HCEC 1CT (cell line): ENCODE measurements at places on chromosomes 7 and 10.

DNA sequence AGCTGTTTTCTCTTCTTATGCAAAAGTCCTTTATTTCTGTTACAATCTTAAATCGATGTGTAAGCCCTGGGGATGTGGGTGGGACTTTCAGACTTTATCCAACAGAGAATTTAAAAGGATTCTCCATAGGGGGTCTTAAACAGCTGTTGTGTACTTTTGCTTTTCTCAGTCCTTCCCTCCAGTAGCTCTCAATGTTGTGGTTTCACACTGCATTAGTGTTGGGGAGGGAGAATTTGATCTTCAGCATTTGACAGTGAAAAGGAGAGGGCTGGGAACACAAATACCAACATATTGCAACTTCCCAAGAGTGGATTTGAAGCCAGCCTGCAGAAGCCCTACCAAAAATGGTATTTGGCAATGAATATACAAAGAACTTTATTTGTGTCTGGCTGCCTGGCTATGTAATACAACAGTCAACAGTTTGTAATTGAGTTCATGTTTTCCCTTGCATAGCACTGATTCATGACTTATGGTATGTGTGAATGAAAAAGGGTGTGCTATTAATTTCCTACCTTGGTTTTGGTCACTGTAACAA lies 80.1 kb upstream of the CAPZA2 start:
- peak; percentile 59 for DNase-seq

DNA sequence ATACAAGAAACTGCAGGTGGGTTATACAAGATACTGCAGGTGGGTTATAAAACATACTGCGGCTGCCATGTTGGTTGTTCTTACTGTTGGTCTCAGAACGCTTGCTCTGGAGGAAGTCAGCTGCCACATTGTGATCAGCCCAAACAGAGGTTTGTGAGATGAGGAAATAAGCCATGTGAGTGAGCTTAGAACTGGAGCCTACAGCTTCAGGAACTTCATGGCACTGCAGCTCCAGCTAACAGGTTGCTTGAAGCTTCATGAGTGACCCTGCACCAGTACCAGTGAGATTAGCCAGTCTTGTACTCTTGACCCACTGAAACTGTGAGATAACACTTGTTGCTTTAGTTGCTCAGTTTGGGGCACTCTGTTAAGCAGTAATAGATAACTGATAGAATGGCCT lies 74.5 kb upstream of the PRKCQ start:
- no peak for DNase-seq

- DNase-seq: no peak
Observed at GRCh38 chr10:48472501-48473069, 132.3 kb downstream of the ARHGAP22 start.

DNA sequence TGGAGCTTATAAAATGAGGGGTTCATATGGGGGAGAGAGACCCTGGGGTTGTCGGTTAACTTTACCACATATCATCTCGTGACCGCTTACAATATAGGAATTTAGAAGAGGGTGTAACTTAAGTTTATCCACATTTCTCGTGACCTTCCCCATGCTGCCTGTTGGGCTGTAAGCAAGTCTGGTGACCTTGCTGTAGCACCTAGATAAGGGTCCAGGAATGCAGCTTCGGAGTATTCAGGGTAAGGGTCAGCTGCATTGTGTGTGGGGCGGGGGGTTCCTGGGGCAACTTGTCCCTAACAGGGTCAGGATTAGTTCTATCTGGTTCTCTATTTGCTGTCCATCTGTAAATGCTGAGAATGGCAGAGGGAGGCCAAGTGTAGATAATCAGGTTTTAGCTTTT lies 1.3 kb upstream of the CHST3 start:
- no peak for DNase-seq

DNA sequence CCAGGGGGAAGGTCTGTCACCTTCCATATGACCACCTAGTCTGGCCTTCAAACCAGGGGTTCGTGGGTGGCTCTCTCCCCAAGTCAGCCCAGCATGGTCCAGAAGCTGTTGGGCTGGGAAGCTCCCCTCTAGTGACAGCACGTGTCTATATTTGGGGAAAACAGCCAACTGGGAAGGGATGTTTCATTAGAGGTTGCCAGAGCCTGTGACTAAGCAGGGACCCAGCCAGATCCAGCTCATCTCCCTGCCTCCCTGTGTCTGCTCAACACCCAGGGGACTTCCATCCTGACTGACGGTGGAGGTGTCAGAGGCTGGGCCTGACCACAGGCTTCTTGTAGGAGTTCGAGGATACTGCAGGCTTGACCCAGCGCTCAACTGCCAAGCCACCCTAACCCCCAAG lies 10.5 kb downstream of the STYXL1 start:
- DNase-seq: peak; percentile 71

GRCh38 chr10:66990143-66990830 lies 64.5 kb downstream of the LRRTM3 start:
- no peak for DNase-seq

- DNase-seq: no peak
Observed at GRCh38 chr7:118473271-118473670, 248.8 kb downstream of the ANKRD7 start.

DNA sequence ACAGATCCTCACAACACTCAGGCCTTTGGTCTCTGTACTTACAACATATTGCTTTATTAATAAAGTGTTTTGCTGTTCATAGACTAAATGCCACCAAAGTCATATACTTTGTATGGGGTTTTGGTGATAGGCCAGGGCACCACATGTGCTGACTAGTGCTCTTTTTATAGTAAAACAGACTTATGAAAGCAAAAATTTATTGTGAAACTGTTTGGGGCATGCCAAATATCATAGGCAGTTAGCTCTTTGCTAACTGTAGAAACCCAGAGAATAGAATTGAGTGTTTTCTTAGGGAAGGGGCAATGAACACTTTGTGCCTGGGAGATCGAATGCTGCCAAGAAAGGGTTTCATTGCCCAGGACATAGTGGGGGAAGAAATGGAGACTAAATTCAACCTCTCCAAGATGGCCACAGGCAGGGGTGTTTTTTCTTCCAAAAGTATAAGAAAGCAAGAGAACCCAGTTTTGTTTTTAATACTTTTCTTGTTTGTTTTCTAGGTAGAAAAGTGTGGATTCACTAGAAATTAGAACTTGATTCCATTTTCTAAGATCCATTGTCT lies 142.7 kb downstream of the TRIL start:
- DNase-seq: no peak

GRCh38 chr10:79022565-79023230 lies 46.1 kb upstream of the ZMIZ1 start:
- peak; percentile 11 for DNase-seq

DNA sequence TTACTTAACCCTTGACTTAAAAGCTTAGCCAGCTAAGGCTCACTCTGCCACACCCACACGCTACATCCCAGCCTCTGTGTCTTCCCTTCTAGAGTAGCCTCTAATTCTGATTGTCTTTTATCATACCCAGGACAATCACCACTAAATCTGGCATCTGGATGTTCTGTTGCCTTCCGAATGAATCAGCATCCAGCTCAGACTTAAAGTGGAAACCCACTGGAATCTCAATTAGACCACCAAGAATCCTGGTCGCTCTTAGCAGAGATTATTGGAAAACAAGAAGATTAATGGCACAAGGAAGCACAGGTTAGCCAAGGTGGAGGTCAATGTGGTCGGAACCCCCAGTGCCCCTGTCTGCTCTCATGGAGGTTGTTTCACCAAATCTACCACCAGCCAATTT lies 404.2 kb upstream of the FOXK1 start:
- no peak for DNase-seq

DNA sequence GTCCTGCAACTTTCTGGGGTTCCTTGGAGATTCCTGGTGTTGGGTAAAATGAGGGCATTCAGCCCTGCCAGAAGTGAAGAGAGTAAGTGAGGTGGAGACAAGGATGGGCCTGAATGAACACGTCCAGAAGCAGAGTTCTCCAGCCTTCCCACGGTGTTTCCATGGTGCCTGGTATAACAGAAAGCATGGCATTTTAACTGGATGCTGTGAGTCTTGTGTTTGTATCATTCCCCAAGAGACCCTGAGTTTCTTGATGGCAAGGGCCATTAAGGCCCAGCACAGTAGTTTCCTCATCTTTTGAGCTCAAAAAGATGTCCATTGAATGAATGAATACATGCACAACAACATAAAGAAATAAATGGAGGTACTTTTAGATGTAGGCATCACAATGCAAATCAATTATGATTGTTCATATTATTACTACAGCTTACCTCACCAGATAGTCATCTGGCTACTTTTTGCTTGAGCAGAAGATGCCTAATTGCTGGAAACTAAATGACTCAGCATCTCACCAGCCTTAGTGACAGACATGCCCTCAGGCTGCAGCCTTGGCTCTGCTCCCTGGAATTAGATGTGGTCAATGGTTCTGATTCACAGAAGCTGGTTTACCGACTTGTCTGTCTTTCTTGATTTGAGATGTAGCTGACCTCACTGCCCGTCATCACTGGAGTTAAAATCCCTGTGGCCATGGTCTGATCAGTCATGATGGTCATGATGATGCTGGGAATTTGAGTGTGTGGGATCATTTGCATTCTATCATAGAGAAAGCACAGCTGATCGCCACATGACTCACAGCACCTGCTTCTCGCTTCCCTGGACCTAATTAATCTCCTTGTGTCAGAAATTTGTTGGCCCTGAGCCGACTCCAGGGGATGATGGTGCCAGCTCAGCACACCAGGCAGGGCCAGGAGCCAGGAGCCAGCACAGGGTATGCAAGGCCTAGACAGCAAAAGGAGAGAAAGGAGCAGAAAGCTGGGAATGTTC lies 83.9 kb downstream of the CXCL12 start:
- DNase-seq: peak; percentile 41
